Activated T-cell treated with anti-CD3 and anti-CD28 coated beads for 4 hours (primary cell): ENCODE measurements at places on chromosomes 13 and 19.
A peak's percentile ranks its signal among the peaks of the same experiment; 100 is the strongest.

- DNase-seq: peak; percentile 37
Measured at GRCh38 chr19:40165362-40165937, 25.8 kb upstream of the MAP3K10 start.

DNA sequence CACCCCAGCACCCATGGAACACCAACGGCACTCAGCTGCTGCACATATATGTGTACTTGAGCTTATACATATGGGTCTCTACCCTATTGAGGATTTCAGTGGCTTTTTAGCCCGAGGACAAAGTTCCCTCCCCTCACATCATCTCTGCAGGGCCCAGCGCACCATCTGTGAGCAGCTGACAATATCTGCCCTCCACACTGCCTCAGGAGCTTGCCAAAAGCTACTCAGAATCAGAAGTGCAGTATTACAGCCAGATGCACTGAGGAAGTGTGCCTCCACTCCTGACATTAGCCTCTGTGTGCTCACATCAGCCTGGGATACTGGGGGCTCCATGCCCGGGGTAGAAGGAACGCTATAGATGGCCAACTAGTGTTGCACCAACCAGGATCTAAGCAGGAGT lies 903.9 kb downstream of the UQCRFS1 start:
- no peak for DNase-seq

- peak; percentile 71 for DNase-seq
Measured at GRCh38 chr19:56507446-56508289, at the start of gene ZNF471. Gene ZNF471, plus strand, starts transcription at chr19:56507855. Its CDS starts 3,717 bp downstream, at chr19:56511572.

GRCh38 chr13:24995225-24995804 lies 100.6 kb upstream of the PABPC3 start:
- peak; percentile 44 for DNase-seq

DNA sequence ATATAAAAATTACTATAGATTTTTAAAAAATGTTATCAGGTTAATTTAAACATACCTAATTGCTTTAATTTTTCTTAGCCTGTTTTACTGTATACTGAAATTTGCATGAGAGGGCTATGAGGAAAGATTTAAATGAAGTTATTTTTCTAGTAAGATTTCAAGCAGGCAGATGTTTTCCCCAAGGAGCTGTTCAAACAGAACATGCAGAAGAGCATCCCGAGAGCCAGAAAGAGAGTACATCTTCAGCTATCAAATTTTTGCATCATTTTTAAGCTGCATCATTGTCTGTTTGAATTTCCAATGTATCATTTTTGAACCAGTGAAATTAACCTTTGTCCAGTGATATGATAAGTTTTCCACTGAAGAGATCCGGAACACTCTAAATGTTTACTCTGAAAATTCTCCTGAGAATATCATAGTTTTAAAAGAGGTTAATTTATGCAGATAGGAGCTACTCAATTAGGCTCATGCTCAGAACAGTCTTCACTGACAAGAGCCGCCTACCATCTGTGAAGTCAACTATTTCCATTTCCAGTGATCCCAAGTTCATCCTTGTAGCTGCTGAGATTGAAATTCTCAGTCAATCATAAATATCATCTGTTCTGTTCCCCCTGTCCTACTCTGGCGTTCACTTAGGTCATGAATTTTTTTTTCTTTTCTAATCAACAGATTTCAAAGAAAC lies 467.7 kb upstream of the NBEA start:
- DNase-seq: no peak

DNA sequence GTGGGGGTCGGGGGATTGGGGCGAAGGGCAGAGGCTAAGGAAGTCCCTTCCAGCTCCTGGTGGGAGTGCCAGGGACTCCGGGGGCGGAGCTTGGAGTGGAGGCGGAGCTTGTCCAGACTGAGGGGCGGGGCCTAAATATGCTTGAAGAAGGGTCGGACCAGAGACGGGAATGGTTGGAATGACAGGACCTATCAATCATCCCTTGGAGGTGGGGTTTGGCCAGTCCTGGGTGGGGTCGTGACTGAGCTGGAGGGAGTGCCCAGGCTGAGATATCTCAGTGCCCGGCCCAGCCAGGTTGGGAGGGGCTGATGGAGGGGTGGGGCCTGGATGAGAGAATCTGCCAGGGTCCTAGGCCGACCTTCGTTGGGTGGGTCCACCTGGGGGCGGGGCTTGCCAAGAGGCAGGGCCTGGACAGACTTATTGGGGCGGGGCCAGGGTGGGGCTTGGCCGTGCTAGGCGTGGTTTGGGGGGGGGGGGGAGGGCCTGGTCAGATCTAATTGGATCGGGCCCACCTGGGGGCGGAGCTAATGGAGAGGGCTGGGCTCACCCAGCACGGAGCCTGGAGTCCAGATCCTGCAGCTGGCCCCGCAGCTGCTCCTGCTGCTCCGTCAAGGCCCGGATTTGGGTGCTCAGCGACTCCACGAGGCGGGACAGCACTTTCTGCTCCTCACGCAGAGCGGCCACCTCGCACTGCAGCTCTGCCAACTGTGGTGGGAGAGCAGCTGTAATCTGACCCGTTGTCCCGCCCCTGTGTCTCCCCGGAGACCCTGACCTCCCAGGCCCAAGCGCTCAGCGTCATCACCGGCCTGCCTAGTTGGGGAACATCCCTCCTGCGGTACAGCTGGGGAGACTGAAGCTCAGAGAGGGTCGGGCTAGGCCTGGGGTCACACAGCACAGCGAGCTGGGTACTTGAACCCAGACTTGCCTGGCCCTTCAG lies 2.6 kb upstream of the WIZ start:
- no peak for DNase-seq

DNA sequence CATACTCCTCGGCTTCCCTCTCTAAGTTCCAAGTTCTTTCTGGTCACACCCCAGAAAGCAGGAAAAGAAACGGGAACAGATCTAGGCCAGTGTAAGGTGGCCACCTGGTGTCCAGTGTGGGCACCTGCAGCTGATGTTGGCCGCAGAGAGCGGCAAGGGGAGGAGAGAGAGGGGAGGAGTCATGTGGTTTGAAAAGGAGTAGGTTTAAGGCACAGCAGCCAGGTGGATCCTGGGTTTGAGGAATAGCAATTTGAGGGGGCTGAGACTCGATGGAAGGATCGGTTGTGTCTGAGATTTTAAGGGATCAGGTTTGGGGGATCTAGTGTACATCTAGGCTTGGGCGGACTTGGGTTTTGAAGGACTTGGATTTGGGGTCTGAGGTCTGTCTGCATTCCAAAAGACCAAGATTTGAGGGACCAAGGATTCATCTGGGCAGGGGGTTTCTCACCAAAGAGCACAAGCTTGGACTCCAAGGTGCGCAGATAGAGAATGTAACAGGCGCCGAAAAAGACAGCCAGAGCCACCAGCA lies 1.2 kb downstream of the RABAC1 start:
- no peak for DNase-seq

DNA sequence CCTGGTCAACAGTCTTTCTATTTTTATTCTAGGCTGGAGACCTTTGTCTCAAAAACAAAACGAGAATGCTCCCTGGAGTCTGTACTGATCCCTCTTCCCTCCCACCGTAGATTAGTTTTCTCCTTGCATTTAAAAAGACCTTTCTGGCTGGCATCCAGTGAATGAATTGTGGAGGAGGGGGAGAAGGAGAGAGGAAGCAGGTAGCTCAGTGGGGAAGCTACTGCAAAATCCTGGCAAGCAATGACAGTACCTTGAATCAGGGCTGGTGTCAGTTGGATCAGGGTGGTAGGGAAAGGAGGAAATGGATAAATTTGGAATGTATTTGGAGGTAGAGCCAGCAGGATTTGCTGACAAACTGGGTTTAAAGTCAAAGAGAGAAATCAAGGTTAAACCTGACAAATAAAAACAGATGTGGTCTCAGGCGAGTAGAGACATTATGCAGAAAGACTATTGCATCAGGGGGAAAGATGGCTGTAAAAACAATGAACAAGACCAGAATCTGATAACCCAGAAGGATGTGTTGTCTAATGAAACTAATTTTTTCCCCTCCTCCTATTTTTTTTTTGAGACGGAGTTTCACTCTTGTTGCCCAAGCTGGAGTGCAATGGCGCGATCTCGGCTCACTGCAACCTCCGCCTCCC lies 3.5 kb upstream of the CYP2S1 start:
- DNase-seq: no peak

DNA sequence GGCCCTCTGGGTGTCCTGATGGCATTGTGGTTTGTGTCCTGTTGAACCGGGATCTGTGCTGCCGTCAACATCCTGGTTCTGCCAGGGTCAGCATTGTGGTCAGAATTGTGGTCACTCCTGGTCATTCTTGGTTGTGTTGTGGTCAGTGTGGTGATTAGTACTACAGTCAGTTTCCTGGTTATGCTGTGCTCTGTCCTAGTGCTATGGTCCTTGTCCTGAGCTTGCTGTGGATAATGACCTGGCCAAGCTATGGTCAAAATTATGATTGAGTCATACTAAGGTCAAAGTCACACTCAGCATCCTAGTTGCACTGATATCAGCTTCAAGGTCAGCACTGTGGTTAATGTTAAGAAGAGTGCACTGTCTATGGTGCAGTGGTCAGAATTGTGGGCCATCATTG lies 4.5 kb upstream of the OLFM2 start:
- DNase-seq: no peak

GRCh38 chr13:113880651-113881611 lies 17.1 kb upstream of the GAS6 start:
- DNase-seq: no peak

GRCh38 chr13:57918913-57919312 lies 287.4 kb downstream of the PCDH17 start:
- no peak for DNase-seq

GRCh38 chr13:110339975-110340550 lies 33.0 kb downstream of the COL4A2 start:
- no peak for DNase-seq

GRCh38 chr13:42603571-42603970 lies 29.6 kb downstream of the TNFSF11 start:
- no peak for DNase-seq

DNA sequence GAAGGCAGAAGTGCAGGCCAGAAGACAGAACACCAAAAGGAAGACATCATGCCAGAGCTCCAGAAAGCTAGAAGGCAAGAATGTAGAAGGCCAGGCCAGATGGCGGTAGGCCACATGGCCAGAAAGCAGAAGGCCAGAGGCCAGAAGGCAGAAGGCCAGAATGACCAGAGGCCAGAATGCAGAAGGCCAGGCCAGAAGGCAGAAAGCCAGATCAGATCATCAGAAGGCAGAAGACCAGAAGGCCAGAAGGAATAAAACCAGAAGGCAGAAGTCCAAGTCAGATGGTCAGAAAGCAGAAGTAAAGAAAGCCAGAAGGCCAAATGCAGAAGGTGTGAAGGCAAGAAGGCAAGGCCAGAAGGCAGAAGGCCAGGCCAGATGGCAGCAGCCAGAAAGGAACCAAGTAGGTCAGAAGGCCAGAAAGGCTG lies 185.0 kb downstream of the TUBA3C start:
- no peak for DNase-seq

- DNase-seq: no peak
Measured at GRCh38 chr13:107200491-107200890, 632.6 kb upstream of the ARGLU1 start.

GRCh38 chr19:42427313-42427712 lies at the start of gene LIPE:
Gene LIPE, minus strand, starts transcription at chr19:42427388. Its CDS starts 239 bp downstream, at chr19:42427149.
- no peak for DNase-seq

DNA sequence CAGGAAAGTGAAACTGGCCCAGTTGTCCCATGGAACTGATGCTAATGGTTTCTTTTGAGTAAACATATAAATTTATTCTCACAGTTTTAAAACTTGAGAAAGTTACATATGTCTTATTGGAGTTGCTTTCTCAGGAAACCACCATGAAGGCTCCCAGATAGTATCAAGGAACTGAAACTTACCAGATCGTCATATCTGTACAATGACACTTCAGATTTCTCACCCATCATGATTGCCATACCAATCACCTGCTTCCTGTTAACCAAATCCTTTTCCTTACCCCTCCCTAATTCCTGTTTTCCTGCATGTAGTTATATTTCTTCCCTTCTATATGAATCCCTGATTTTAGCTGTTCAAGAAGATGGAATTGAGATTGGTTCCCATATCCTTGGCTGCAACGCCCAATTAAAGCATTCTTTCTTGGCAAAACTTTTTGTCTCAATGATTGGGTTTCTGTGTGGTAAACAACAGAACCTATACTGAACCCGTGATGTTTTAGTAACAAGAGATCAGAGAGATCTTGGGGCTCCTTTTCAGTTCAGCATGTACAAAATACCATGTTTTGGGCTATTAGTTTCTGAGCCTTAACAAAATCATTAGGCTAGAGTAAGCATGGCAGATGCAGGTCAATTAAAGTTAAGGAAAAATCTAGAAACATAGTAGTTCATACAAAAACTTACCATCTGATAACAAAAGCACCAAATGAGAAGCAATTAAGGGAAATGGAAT lies 781.3 kb upstream of the MIR17HG start:
- no peak for DNase-seq

GRCh38 chr13:52711286-52711685 lies 28.3 kb downstream of the CNMD start:
- no peak for DNase-seq

GRCh38 chr19:54418030-54418929 lies 3.0 kb downstream of the TTYH1 start:
- no peak for DNase-seq

DNA sequence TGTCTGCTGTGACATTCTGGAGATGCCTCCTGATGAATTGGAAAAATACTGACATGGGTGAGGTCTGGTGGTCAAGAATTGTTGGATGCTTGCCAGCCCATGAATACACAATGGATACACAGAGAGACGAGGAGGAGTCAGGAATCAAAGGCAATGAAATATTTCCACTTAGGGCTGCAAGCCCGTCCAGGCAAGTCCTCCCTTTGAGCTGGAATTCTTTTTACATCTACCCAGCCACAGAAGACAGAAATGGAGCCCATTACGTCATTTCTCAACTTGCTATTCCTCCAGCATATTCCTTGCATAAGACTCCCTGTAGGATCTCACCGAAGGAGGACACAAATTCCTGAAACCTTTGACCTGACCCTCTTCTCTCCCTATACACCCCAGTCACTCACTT lies 15.7 kb upstream of the IGFL4 start:
- no peak for DNase-seq

GRCh38 chr19:55209693-55210472 lies 582 bp upstream of the PTPRH start:
- DNase-seq: no peak

DNA sequence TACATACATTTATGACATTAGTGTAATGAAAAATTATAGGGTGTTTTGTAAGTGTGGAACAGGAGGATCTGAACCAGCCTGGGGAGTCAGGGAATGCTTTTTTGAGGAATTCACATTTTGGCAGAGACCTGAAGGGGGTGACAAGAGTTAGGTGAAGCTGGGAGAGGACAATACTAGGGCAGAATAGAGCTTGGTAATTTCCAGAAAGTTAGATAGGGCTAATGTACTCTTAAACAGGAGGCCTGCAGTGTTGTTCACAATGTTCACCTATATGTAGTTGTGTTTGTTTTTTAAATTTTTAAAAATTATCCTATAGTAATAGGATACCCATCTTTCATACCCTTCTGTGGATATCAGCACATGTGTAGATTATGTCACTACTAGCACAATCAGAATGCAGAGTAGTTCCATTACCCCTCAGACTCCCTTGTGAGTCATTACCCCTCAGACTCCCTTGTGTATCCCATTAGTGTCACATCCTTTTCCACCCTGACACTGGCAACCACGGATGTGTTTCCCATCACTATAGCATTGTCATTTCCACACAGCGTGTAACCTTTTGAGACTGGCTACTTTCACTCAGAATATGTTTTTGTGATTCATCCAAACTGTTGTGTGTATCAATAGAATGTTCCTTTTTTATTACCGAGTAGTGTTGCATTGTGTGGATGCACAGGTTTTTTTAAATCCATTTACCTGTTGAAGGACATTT lies 43.1 kb downstream of the PCCA start:
- peak; percentile 13 for DNase-seq

GRCh38 chr13:93786846-93787489 lies 560.4 kb downstream of the GPC6 start:
- DNase-seq: no peak

- DNase-seq: no peak
Measured at GRCh38 chr19:47404334-47405196, 14.8 kb downstream of the MEIS3 start.

- no peak for DNase-seq
Measured at GRCh38 chr13:41590122-41590521, 132.8 kb downstream of the RGCC start.
